CD4-positive, alpha-beta T cell treated with Interferon gamma for 1 hour (primary cell): ENCODE measurements at places on chromosomes 5 and 9.

DNA sequence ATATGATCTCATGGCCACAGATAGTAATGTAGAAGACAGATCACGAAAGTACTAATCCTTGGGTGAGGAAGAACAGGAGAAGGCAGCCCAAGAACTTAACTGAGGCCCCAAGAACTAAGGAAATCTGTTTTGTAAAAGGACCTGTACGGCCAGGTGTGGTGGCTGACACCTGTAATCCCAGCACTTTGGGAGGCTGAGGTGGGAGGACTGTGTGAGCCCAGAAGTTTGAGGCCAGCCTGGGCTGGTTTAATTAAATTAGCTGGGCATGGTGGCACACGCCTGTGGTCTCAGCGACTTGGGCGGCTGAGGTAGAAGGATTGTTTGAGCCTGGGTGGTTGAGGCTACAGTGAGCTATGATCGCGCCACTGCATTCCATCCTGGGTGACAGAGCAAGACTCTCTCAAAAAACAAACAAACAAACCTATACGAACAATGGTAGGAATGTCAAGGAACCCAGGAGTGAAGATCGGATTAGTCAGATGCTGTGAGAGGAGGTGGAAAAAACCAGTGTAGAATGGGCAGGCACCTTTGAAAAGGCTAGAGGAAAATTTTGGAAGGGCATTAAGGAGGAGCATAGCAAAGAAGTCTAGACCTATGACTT is 283.8 kb upstream of the DMRT1 start:
- no peak for DNase-seq

DNA sequence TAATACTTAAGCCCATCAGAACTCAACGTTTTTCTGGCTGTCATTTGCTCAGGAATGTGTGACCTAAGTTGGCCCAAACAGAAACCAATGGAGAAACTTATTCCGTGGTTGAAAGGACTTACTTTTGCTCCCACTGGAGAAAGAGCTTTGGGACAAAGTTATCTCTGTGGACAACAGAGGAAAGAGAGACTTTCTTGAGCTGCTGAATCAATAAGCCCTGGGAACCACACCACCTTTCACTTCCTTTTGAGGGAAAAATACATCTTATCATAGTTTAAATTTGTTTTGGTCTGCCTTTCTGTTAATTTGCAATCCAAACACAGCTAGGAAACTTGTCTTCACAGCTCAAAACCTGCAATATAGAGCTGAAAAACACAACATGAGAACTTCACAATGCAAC is 62.8 kb upstream of the VCAN start:
- no peak for DNase-seq

DNA sequence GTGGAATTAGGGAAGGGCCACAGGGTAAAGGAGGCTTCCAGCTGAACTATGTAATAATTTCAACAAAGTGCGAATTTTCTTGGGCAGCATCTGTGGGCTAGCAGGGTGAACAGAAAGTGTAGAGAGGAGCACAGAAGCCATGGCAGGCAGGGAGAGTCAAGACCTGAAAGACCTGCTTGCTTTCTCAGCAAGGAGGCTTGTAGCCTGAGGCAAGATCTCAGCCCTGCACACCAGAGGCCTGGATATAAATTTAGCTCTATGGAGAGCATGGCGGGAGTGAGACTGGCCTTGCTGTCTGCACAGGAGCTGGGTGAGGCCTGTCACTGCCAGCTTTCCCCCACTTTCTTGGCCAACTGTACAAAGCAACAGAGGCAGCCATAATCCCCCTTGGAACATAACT is 32.1 kb upstream of the SH3TC2 start:
- no peak for DNase-seq

DNA sequence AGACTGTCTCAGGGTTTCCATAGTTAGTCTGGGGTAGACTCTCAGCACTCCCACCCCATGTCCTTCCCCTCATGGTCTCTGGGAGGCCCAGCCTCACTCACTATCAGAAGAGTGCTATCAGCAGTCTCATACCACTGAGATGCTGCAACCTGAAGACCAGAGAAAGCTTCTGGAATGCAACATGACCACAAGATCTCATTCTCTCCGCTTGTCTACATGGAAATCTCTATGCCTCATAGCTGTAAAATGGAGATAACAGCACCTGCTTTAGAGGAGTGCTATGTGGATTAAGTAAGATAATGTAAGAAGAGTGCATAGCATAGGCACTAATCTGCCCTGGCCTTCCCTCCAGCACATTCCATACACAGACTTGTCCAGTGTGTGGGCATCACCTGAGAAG is 47.0 kb upstream of the ZNF169 start:
- DNase-seq = no peak

GRCh38 chr9:120353506-120353905 is 226.5 kb downstream of the CDK5RAP2 start:
- no peak for DNase-seq

DNA sequence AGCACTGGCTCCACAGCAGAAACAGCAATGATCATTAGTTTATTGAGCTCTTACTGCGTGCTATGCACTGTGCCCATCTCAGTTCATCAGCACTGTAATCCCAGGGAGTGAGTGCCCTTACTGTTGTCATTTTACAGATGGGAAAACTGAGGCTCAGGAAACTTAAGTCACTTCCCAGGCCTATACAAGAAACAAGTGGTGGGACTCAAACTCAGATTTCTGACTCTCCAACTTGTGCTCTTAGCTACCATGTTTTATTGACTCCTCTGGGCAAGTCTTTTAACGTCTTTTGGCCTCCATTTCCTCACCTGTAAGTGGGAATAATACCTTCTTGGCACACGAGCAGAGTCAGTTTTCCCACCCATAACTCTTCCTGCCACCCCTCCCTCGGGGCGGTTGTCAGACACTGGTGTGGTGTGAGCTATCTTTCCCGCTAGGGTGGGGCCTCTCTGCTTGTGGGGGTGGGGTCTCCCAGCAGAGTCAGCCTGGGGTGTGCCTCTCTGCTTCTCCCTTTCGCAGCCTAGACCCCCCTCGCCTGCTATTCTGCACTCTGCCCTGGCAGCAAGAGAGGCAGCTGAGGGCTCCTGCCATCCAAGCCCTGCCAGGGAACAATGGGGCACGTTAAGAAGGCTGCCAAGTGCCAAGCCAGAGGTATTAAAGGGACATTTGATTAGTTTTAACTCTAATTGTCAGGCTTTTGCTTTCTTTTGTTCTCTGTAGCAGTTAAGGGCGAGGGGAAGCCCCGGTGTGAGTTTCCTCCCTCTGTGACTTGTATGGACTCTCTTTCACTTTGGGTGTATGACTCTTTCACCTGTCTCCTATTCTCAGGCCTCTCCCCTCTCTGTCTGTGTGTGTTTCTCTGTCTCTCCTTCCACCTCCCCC is 12.1 kb downstream of the GALNT10 start:
- peak; percentile 4 for DNase-seq

GRCh38 chr9:129769669-129770068 is 16.8 kb upstream of the PTGES start:
- no peak for DNase-seq
